C1 segment of cervical spinal cord (tissue), 14 donors: ENCODE measurements at places on chromosomes 13 and 19.

GRCh38 chr19:13429563-13429962, 76.7 kb downstream of the CACNA1A start:
- no peak for DNase-seq

- DNase-seq = no peak
These were observed 40.1 kb downstream of the SLC7A9 start for GRCh38 chr19:32829345-32829896.

- no peak for DNase-seq
These were observed 46.5 kb downstream of the LYL1 start for GRCh38 chr19:13056052-13056660.

DNA sequence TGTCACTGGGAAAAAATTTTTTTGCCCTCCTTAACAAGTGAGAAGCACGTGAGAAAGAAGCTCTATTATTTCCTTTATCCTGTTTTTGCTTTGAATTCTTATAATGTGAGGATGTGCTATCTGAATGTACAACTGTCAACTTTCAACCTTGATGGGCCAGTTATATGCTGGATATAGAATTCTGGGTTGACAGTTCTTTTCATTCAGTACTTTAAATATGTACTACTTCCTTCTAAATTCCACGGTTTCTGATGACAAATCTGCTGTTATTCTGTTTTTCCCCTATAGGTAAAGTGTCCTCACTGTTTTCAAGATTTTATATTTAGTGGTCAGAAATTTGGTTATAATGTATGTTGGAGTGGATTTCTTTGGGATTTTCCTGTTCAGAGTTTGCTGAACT, 29.9 kb downstream of the ZDHHC20 start:
- no peak for DNase-seq

GRCh38 chr13:36817996-36818803, 822 bp upstream of the RFXAP start:
- DNase-seq = no peak

GRCh38 chr19:45283443-45284033, 32.5 kb downstream of the MARK4 start:
- no peak for DNase-seq

DNA sequence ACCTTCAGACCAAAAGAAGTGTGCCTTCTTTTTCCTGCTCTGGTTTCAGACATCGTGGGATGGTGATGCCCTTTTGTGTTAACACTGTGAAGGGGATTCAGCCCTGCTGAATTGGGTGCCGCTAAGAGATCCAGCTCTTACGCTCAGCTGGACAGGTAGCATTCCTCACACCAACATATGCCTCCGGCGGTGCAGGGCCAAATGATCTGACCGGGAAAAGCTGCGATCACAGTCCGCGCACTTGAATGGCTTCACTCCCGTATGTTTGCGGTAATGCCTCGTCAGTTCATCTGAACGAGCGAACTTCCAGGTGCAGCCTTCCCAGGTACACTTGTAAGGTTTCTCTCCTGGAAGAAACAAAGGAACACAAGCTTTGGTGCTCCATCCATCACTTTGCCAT, 438.9 kb downstream of the KLF12 start:
- no peak for DNase-seq

DNA sequence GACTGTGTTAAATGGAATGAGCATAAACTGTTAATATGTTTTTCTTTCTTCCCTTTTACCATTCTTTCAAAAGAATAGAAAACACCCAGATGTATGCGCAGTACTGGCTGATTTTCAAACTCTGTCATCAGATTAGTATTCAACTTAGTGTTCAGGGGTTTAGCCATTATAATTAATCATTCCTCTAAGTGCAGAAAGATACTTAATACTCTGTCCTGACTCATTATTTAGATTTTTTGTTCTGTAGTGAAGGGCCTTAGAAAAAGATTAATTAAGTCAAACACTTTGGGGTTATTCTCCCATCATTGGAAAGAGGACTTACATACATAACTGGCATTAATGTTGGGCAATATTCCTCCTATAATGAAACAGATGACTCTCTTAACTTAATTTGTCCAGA, 1316.7 kb upstream of the SLC10A2 start:
- DNase-seq = no peak

DNA sequence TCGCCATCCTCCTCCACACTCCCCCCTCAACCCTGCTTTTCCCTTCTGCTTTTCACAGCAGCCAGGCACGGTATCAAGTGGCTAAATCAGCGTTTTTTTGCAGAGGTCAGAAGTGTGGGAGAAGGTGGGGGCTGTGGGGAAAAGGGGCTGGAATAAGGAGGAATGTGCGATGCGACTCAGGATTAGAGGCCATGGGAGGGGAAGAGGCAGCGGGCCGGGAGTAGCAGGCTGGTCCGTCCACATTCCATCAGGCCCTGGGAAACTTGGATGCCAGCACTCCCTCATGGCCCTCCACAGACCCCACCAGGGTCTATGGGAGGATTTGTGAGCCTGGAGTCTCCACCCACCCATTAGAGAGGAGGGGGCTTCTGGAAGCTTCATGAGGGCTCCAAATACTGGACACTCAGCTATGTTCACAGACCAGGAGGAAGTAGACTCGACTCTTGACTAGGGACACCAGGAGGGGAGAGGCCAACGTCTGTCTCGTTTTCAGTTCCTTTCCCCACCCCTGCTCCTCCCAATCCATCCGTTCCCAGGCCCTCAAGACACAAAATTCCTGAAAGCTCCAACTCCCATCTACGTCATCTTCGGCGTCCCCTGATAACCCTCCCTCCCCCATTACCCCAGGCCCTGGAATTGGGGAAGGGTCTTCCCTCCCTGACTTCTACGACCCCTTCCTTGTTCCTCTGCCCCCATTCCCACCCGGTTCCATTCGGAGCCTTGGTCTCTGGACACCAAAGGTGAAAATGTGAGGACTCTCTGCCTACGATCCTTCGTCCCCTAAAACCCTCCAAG, 3.3 kb upstream of the KCNC3 start:
- peak; percentile 21 for DNase-seq

DNA sequence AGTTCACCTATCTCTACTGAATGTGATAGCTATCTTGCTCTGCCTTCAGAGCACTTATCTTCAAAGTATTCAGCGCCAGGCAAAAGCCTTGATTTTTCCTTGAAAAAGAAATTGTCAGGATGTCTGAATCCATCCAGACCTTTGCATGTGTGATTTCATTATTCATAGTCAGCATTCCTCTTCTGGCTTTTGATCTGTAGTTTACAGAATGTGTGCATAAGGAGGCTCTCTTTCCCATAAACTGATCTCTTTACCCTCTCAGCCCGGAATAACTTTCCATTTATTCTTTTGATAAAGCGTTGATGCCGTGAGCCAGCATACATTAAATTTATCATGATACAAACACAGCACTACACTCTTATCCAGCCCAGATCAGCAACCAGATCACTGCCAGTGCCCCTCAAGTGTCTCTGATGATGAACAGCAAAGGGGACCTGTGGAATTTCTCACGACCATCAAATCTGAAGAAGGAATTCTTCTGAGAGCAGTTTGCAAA, 130.8 kb downstream of the DNAJC15 start:
- no peak for DNase-seq

DNA sequence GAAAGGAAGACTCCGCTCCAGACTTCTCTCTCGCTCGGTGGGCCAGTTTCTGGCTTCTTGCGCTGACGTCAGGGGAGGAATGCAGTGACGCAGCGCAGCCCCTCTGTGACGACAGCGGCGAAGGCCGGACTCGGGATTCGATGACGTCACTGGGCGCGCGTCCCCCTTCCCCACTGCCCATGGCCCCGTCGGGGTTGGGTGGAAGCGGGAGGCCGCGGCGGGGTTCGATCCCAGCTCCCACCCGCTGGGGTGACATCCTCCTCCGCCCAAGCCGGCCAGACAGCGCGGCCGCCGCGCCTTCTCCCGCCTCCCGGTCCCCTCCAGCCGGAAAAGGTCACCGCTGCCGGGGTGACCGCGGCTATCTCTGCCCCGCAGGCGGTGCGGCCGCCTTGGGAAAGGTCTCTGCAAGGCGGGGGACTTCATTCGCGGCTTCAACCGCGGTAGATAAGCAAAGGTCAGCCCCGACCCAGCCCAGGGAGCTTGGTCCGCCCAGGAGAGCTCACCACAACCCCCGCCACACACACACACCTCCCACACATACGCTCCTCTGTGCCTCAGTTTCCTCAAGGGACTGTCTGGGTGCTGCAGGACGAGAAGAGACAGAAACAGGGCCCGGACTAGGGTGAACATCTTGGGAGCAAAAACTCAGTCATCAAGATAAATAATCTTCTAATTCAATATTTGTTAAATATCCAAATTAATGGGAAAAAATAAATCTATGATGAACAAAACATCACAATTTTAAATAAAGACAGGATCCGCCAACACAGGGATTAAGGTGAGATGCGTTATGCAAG, 844 bp upstream of the RFX1 start:
- no peak for DNase-seq

DNA sequence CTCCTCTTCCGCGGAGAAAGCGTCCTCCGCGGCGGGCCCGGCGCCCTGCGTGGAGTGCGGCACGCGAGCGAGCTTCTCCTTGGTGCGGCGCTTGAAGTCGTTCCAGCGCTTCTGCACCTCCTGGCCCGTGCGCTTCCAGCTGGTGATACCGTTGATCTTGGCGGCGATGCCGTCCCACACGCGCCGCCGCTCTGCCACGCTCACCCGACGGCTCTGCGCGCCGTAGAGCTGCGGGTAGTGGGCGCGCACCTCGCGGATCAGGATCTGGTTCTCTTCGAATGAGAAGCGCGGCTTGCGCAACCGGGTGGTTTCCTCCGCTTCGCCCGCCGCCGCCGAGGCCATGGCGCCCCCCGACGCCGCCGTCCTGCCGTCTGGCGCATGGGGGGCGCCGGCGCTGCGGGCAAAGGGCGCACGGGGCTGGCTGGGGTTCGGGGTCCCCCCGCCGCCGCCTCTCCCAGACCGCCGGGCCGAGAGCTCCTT, 941 bp downstream of the MYPOP start:
- no peak for DNase-seq

DNA sequence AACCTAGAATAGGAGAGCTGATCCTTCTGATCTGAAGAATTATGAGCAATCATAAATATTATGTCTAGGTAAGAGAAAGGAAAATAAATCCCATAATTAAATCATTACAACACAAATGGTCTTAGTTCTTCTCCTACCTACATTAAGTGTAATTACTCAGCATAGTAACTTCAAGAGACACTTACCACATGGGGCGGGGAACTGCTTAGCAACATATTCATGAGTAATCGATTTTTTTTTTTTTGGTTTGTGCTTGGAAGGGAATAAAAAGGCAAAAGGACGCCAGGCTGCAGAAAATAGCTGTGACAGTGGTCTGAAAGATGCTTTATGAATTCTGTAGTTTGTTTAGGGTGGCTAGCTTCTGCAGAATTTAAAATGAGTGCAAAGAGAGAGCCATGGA, 103.3 kb upstream of the HTR2A start:
- DNase-seq = no peak

- no peak for DNase-seq
These were observed 465.0 kb downstream of the TSHZ3 start for GRCh38 chr19:30884146-30884812.

DNA sequence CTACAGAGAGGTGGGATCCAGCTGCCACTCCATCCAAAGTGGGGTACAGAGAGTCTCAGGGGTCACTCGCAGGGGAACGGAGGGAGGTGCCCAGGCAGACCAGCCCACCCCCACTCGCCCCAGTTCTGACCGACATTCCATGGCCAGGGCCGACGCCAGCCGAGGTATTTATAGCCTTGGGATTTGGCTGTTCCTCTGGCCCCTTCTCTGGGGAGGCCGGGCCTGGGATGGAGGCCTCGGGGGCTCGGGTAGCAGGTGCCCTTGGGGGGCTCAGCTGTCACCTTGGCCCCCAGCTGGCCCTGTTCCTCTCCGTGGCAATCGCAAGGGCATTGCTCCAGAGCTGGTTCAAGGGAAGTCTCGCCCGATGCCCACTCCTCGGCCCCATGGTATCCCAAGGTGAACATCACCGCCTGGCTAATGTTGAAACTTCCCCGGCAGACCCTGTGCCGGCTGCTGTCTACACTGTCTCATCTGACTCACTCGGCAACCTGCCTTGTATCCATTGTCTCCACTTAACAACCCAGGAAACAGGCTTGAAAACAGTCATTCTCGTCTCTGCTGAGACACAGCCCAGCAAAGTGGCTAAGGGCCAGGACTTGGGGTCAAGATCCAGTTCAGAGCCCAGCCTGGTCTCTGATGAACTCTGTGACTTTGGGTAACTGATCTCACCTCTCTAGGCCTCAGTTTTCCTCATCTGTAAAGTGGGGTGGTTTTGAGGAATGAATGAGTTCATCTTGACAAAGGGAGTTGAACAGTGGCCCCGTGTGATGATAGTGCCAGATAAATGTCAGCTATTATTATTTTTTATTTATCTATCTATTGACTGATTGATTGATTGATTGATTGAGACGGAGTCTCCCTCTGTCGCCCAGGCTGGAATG, 9.7 kb downstream of the PRKACA start:
- no peak for DNase-seq

DNA sequence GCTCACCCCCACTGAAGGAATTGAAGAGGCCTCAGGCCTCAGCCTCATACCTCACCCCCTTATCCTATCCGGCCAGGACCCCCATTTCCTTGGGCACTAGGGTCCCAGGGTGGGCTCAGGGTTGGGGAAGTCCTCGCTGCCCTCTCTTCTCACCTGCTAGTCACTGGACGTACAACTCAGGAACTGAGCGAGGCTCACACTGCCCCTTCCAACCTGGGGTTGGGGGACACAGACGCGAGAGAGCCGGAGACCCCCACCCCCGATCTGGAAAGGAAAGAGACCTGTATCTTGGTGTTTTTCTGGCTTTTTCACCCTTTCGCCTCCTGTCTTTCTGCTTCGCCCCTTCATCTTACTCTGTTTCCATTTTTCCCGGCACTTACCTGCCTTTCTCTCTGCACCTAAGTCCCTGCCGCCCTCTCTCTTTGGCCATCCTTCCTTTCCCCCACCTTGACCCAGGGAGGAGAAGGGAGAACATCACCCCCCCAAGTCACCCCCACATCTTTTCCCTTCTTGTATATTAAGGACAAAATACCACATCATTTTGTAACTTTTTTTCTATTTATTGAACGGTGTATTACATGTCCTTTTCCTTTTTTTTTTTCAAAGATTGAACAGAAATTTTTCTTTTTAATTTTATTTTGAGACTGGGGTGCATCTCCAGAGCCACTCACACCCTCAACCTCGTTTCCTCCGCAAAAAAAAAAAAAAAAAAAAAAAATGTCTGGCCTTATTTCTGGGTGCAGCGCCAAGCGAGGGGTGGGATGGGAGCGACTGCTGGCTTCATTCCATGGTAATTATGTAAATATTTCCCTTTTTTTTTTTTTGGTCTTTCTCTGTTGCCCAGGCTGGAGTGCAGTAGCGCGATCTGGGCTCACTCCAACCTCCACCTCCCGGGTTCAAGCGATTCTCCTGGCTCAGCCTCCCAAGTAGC, 36.6 kb downstream of the ZSWIM4 start:
- no peak for DNase-seq

DNA sequence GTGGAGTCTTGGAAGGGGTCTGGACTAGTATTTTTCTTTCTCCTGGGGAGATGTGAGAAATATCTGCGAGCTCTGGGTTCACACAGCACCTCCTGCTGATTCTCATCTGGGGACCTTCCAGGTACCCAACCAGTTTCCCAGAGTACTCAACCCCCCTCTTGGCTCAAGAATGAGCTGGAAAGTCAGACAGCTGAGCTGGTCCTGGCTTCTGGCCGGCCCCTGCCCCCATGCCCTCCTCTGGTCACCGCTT, 2.2 kb upstream of the PDE4A start:
- no peak for DNase-seq
